ENCODE measurements at places on chromosomes 11 and 22.

- DNase-seq, result no peak
These were observed 3.8 kb upstream of the CSNK2A3 start for GRCh38 chr11:11356842-11357241.

DNA sequence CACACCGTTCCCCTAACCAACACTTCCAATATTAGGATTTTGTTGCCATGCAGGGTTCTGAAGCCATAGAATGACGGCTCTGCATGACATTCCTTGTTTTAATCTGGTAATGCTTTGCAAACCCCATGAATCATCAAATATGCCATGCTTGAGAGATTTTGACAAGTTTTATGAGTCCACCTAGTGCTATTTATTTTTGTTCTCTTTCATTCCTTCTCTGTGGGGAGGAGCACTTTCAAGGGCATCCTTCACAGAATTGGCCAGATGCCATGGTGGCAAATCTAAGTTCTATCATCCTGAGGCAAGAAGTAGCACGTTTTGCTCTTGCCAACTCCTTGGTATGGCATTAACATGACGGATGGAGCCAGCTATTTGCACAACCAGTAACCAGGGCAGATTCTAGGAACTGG lies 268.4 kb downstream of the FAM76B start:
- DNase-seq, result no peak

DNA sequence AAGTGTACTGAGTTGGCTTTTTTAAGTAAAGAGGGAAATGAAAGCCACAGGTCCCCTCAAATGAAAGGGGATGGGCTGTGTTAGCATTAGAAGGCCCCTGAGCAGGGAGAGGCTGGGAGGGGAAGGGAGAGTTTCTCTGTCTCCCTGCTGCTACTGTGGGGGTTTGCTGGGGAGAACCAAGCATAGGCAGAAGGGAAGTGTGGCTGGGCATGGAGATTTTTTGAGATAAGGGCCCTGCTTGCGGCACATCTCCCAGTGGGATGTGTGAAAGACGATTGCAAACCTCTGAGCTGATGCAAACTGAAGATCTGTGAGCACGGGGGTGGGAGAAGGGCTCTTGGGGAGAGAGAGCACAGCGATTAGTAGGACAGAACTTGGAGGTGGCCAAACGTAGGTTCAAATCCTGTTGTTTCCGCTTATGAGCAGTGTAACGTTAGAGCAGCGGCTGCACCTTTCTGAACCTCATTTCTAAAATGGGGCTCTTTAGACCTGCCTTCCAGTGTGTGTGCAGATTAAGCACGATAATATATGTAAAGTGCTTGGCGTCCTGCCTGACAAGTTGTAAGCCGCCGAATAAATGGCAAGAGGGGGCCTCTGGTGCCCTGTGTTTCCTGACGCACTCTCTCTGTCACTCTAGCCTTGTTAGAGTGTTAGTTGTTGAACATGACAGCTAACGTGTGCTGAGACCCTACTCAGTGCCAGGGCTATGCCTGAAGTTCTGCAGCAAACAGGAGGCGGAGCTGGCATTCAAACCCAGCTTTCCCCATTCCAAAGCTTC lies 122.3 kb downstream of the GRIK4 start:
- no peak for DNase-seq

DNA sequence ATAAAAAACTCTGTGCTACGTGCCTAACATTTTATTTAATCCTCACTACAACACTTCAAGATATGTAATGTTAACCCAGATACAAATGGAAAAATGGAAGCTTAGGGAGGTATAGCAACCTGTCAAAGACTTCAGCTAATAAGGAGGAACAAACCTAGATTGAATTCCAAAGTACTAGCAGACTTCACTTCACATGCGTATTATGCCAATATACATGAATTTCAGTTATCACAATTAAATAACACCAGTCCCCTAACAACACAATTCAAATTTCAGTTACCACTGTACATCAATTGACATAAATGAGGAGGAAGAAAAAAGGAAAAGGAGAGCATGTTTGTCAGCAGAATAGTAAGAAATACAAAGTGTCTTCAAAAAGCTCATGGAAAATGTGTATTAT lies 60.4 kb downstream of the TTC28 start:
- DNase-seq, result no peak

DNA sequence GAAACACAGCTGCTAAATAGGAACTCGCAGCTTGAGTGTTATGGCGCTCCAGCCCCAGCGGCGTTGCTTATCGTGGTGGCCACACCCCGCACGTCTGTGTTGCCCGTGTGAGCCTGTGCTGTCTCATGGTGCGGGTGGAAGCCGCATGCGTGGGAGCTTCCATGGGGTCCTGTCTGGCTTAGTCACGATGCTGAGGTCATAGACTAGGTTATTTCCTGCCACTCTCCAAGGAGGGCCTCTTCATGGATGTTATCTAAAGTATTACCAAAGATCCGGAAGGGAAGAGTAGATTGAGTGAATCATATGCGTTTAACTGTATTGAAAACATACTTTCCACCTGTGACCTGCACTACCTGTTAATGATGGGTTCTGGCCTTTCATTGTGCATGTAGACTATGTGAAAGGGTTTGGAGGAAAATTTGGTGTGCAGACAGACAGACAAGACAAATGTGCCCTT lies 21.7 kb downstream of the CTTN start:
- no peak for DNase-seq

DNA sequence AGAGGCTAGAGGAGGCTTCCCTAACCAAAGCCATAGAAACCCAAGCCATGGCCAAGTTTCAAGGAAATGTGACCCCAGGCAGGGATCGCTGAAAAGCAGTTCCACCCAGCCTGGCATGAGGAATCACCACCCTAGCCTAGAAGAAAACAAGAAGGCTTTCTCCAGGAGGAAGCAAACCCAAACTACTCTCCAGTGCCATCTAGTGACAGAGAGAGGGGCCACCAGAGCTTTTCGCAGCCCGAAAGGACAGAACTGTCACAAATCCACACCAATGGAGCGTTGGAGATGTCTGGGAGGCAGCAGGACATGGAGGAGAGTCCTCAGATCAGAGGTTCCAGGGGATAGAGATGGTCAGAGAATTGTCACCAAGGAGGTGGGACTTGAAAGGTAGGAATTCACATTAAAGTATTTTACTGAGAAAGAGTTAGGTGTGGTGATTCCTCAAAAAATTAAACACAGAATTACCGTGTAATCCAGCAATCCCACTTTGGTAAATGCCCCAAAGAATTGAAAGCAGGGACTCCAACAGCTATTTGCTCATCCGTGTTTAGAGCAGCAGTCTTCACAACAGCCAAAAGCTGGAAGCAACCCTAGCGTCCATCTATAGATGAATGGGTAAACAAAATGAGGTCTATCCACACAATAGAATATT lies 67.3 kb upstream of the NUP50 start:
- DNase-seq, result peak; percentile 11

DNA sequence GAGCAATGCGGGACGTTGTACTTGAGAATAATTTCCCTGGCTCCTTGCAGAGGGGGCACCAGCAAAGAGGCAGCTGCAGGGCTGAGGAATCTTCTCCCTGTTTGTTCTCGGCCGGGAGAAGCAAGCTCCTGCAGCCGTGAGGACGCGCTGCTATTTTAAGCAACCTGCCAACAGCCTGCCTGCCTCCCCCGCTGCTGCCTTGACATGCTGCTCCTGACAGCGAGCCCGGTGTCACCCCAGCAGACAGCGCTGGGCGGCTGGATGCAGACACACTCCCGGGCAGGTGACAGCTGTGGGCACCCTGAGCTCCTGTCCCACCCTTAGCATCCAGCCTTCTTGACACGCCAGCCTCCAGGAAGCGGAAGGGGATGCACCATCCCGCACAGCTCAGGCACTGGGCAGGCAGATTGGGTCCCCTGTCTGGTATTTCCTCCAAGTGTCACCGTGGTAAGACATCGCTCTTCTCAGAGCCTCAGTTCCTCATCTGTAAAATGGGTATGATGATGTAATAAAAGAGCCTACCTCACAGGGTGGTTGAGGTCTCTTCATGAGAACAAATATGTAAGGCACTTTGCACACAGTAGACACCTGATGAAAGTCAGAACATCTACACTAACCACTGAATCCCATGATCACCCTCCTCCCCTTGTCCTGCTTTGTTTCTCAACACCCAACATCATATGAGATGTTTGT lies 530.6 kb downstream of the MN1 start:
- DNase-seq, result no peak

- no peak for DNase-seq
These were observed 6.3 kb downstream of the SHANK3 start for GRCh38 chr22:50678651-50679521.

DNA sequence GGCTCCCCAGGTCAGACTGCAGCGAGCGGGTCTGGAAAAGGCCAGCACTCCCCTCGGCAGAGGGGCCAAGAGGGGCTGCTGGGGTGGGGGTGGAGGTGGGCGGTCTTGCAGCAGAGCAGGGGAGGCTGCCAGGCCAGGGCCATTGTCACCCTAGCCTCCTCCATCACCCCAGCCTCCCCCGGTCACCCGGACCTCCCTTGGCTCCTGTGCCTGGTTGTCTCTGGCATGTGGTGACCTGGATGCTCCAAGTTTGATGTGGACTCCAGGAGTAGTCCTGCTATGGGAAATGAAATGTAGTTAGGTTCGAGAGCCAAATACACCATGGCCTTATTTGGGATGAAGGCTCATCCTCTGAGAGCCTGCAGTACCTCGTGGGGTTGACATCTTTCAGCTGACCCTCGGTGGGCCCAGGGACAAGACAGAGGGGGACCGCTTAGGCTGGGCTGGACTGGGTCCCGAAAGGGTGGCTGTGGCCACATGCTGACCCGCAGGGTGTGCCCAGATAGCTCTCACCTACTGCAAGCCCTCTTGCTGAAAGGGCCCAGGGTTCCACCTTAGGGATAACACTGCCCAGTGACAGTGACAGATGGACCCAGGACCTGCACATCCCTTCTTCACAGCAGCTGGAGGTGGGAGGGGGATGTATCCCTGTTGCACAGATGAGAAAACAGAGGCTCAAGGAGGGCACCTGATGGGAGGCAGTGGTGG lies 24.1 kb downstream of the MRGPRD start:
- no peak for DNase-seq

DNA sequence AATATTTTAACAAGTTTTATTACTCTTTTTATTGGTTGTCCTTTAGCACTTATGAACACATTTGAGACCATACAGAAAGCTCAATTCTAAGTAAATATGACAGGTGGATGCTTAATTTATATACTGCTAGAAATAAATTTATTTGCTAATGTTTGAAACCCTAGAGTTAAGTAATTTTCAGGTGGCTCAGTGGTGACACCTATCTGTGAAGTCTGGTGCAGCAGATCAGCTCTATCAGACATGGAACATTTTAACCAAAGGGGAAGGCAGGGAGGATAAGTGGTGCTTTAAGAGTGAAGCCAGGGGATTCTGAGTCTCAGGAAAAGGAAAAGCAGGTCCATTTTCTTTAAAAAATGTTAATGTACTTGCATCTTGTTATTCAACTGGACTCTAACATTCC lies 175.8 kb downstream of the DSCAML1 start:
- DNase-seq, result no peak

- no peak for DNase-seq
These were observed 54.3 kb downstream of the IGSF9B start for GRCh38 chr11:133902506-133902905.

- no peak for DNase-seq
These were observed 7.5 kb upstream of the STK33 start for GRCh38 chr11:8601376-8602133.

DNA sequence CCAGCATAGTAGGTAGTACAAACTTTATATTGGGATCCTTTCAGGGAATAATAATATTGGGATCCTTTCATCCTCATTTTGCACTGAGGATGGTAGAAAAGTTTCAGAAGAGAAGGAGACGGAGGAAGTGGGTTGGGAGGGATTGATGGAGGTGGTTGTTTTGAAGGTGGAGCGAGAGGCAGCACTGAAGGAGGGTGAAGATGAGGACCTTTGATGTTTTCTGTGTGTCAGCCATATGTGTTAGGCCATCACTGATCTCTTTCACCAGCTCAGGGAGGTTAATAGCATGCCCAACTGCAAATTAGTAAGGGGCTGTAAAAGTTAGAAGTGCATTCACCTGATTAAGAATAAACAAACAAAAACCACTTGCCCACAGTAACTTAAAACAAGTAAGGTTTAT lies 275.5 kb upstream of the B3GAT1 start:
- no peak for DNase-seq

DNA sequence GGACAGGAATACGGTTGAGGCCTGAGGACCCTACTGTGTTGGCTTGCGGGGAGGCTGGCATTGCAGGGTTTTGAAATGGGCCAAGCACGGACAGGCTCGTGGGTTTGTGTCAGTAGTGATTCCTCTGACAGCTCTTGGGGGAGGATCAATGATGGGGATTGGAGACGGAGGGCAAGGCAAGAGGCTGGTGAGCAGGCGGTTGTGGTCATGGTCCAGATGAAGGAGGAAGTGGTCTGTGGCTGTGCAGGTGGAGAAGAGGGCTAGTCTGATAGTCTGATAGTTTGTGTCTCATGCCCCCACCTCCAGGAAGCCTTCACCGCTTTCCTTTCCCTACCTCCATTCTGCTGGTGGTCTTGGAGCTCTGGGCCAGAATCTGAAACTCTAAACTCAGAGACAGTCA lies 3.0 kb downstream of the MAFF start:
- no peak for DNase-seq

DNA sequence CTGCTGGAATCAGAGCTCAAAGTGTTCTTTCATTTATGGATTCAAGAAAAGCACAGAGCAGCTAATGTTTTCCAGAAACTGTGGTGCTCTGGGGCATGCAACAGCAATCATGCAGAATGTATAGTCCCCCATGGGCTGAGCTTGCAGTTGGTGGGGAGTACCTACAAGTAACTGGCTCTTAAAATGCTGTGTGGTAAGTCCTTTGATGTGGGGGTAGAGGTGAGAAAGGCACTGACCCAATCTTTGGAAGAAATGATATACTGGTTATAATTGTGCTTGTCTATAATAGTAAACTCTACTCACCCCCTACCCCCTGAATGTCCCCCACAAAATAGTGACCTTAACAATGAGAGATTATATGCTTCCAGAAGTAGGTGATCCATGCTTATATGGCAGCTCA lies 29.1 kb upstream of the CD44 start:
- DNase-seq, result no peak

GRCh38 chr11:15911377-15912044 lies 444.8 kb downstream of the SOX6 start:
- no peak for DNase-seq

- no peak for DNase-seq
These were observed 3.3 kb downstream of the SGSM1 start for GRCh38 chr22:24809331-24809730.

DNA sequence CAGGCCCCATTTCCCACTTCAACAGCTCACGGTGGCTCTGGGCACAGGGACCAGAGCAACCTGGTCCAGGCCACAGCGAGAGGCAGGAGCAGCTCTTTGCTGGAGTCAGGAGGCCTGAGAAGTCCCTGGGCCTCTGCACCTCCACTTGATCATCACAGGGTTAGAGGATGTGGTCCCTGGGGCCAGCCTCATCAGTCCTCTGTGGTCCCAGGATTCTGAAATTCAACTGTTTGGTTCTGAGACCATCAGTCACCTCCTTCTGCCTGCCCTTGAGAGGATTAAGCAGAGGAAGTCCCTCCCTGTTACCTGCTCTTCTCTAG lies 24.9 kb upstream of the CBX7 start:
- no peak for DNase-seq

GRCh38 chr11:69978841-69979614 lies 99.1 kb upstream of the ANO1 start:
- DNase-seq, result no peak

Data from GDM1 (cell line).